ENCODE measurements at places on chromosomes 3 and 15. TPM values are rescaled to one million over a fixed set of nuclear protein-coding genes. Genes with fewer than 3 reads are reported as not detected.

DNA sequence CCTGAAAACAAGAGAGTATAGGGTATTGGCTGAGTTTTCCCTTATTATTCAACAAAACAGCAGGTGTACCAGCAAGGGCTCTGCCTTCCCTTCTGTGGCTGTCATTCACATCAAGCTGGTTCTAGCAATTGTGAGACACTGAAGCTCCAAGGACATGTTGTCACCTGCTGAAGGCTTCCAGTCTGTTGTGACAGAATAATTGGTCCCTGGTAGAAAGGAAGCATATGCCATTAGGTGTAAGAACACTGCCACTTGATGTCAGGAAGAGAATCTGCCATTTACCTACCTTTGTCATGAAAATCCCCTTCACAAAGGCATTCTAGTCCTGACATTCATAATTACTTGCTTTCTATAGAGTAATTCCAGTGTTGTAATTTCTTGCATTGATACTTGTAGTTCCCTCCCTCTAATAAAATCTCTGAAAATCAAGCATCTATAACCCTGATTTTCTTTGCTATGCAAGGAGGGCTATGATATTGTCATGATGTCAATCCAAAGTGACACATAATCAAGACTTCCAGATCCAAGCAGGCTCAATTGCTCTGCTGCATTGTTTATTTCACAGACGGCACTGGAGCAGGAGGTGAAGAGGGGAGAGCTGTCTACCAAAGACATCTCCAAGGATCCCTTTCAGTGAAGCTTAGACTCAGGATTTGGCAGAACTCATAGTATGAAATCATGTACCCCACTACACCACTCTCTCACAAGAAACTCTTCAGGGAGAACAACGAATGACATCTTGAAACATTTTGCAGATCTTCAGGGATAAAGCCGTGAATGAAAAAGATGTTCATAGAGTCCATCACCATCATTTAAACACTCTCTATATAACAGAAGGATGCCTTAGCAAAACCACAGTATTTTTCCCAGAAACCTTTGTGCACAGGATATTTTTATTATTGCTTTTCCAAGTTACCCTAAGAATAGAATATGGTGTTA lies 425.3 kb downstream of the RBMS3 start:
- DNase-seq = no peak

GRCh38 chr3:121979246-121979645 lies 42.8 kb downstream of the ILDR1 start:
- DNase-seq = no peak

GRCh38 chr3:24454856-24455255 lies 39.8 kb downstream of the THRB start:
- no peak for DNase-seq

Gene RTP3
- total RNA-seq = not detected

Gene ATP10A
- total RNA-seq = 5.7 TPM

GRCh38 chr3:151835751-151836525 lies 22.0 kb downstream of the AADAC start:
- no peak for DNase-seq
